ENCODE measurements at places on chromosomes 11 and 22.

- no peak for DNase-seq
These were observed 5.8 kb upstream of the UBQLNL start for GRCh38 chr11:5522308-5522707.

- no peak for DNase-seq
These were observed 151.5 kb upstream of the RASSF10 start for GRCh38 chr11:12857572-12857971.

DNA sequence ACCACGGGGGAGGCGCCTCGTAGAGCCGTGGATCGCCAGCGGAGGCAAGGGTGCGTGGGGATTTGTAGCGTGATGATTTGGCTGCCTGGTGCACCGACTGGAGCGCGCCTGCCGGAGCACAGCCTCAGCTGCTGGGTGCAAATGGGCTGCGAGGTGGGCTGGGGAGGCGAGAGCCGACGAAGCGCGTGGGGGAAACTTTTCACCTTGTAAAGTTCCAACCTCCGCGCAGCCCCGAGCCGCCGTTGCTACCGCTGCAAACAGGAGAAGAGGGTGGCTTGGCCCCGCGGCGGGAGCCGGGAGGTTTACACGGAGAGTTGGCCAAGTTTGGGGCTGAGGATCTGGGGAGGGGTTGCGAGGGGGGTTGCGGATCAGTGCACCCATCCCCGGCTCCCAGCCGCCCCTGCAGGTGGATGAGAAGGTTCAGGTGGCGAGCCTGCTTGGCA is 528 bp downstream of the FAT3 start:
- peak; percentile 15 for DNase-seq

- no peak for DNase-seq
These were observed 44.6 kb upstream of the RIC3 start for GRCh38 chr11:8213376-8213775.

- no peak for DNase-seq
These were observed 14.8 kb downstream of the PLAAT3 start for GRCh38 chr11:63599211-63600122.

DNA sequence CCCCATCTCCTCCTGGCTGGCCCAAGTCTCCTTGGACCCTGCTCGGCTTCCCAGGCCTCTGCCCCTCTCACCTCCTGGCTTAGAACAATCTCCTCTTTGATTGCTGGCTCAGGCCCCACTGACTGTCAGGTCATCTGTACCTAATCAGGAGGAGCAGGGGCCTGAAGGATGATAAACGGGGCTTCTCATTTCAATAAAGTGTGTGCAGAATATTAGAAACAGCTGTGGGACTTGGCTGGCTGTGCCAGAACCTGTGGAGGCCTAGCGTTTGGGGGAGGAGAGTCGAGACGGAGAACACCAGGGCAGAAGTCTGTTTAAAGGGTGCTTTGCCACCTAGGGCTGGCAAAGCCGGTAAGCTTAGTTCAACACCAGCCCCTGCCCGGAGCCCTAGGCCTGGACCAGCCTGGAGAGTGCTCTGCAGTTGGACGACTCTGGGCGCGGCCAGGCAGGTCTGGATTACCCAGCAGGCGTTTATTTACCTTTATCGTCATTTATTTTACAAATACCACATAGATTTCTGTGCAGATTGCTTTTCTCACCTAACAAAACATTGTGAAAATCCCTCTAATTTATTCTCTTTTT is 10.1 kb upstream of the VSIG10L2 start:
- DNase-seq = no peak

DNA sequence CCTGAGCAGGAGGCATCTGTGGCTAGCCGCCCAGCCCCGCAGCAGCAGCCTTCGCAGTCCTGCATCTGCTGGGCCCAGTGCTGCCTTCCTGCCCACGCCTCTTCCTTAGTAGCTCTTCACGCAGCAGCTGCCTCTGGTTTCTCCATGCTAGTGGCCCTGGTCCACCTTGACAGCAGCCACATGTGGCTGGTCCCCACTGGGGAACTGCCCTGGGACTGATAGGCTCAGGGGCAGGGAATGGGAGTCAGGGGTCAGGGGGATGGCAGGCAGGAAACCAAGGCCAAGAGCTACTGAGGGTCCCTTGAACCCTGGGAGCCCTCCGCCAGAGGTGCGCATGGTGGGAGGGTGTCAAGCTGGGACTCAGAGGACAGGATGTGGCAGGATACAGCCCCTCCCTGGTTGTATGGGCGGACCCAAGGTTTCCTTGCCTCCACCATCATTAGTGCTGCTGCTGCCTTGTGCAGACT is 99.4 kb upstream of the PITPNB start:
- no peak for DNase-seq

GRCh38 chr11:121588747-121589146 is 136.0 kb upstream of the SORL1-AS1 start:
- no peak for DNase-seq

DNA sequence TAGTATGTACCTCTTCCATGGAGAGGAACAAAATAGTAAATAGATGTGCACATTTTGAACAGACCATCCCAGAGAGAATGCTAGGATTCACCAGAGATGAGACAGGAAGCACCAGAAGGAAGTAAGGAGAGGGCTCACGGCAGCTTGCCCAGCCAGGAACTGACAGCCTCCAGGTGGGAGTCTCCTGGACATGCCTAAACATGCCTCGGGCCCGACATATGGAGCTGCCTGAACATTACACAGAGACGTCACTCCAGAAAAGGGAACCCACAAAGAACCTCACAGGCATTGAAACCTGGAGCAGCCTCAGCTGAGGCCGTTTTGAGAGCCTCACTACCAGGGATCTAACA is 67.4 kb downstream of the BRD1 start:
- DNase-seq = no peak

- no peak for DNase-seq
These were observed 64.6 kb downstream of the AMOTL1 start for GRCh38 chr11:94832604-94833235.

DNA sequence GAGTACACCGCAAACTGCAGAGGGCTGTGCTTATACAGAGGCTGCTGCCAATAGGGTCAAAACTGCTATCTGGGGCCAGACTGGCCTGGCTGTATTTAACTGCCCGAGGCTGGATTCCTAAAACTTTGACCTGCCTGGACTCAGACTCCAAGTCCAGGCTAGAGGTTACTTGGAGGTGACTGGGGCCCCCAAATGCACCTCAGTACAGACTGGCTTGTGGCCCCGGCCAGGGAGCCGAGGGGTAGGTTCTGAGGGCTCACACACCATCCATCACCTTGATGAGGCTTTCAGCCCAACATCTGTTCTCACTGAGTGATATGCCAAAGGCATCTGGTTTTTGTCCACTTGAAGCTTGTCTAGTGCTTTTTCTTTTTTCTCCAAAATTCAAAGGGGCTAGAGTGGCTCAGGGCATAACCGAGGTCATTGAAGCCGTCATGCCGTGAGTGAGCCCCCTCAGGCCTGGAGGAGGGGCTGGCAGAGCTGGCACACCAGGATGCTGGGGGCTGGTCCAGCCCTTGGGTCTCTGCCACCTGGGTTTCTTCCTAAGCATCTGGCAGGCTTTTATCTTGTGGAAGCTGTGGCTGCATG is 52.4 kb upstream of the TTLL12 start:
- no peak for DNase-seq

- DNase-seq = no peak
These were observed 5.9 kb downstream of the ASCL2 start for GRCh38 chr11:2264366-2265053.

DNA sequence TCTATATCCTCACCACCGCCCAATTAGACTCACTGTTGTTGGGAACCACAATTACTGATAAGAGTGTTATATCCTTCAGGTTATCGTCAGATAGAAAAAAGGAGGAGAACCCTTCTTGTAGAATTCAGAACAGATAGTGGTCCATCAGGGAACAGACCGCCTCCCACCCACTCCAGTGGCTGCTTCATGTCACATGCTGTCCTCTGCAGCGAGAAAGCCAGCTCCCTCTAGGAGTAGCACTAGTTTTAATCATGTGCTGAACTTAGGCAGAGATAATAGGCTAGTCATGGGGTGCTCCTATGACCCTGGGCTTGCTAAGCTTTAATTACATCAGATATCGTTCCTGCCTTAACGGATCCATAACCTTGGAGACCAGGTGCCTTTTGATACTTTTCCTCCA is 51.5 kb upstream of the RAB1B start:
- no peak for DNase-seq

GRCh38 chr11:15773476-15774387 is 582.6 kb downstream of the SOX6 start:
- no peak for DNase-seq

DNA sequence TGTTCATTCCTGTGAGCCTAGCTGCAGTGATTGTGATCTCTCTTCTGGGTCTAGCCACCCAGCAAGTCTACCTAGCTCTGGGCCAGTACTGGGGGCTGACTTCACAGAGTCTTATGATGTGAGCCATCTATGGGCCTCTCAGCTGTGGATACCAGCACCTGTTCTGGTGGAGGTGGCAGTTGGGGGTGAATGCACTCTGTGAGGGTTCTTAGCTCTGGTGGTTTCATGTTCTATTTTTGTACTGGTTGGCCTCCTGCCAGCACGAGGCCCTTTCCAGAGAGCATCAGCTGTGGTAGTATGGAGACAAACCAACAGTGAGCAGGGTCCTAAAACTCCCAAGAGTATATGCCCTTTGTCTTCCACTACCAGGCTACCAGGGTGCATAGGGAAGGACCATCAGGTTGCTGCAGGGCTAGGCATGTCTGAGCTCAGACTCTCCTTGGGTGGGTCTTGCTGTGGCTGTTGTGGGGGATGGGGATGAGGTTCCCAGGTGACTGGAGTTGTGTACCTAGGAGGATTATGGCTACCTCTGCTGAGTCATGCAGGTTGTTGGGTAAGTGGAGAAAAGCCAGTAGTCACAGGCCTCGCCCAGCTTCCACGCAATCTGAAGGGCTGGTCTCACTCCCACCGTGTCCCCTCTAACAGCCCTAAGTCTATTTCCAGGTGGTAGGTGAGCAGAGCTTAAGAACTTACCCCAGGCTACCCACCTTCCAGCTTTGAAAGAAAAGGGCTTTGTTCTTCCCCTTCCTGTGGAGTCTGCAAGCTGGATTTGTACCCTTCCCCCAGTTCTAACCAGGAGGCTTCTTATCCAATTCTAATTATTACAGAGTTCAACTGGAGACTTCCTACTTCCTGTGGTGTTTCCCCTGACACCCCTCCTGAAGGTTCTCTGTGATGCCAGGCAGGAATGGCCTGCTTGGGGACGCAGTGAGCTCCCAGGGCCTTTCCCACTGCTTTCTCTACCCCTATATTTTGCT is 250.7 kb downstream of the LUZP2 start:
- no peak for DNase-seq

All from T-helper 2 cell (primary cell).